SJSA1 (cell line): ENCODE measurements at places on chromosomes 1 and 21.

- no peak for DNase-seq
These were observed 40.0 kb downstream of the PDC start for GRCh38 chr1:186420923-186421322.

DNA sequence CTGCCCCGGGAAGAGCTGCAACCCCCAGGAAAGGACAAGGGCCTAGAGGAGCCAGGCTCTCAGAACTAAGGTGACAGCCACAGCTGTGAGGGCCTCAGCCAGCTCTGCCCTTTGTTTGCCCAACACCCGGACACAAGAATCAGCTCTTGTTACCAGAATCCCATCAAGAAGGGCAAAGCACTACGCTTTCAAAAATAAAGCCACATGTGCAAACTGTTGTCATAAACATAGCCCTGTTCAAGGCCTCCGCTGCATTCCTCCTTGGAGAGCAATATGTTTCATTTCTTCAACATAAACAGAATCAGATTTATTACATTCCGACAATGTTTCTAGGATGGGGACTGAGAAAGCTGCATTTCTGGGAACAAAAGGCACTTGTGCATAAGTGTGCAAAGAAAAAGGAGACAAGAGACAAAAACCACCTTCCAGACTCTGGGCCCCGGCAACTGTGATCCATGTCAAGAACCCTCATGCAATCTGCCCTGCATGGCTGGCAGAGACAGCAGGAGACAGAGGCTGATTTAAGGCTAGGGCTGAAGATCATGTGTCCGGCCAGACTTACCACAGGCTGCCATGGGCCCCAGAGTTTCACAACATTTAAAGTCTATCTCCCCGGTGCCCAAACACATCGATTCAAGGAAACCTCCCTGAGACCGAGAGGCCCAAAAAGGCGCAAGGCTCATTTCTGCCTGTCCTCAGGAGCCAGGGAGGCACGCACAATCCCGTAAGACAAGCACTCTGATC, 71.0 kb downstream of the SSBP3 start:
- DNase-seq: peak; percentile 74

- DNase-seq: peak; percentile 41
These were observed 134.9 kb downstream of the RUNX1 start for GRCh38 chr21:34914239-34914638.

DNA sequence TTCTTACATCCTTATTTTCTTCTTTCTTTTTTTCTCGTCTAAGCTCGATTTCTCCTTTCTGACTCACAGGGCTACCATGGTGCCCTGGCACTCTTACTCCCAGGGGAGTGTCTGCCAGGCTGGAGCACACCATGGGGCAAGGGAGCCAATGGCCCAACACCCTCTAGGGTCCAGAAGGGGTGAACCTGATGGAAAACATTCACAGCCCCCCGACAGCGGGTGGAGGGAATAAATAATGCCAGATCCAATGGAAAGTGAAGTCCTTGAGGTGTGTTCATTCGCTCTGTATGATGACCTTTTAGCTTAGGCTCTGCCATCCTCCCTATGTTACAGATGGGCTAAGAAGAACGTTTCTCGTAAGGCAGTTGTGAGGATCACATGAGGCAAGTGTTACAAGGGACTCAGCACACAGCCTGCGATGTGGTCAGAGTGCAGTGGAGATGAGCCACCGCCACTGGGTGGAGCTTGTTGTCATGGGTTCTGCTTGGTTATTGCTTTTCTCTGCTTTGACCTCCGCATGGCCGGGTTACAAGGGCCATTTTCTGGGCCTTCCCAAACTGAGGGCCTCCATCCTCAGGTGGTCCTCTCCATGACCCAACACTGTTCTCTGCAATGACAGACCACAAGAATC, 3.5 kb upstream of the FCMR start:
- DNase-seq: no peak

- DNase-seq: peak; percentile 61
These were observed 12.2 kb upstream of the SLC44A3 start for GRCh38 chr1:94807742-94808491.

DNA sequence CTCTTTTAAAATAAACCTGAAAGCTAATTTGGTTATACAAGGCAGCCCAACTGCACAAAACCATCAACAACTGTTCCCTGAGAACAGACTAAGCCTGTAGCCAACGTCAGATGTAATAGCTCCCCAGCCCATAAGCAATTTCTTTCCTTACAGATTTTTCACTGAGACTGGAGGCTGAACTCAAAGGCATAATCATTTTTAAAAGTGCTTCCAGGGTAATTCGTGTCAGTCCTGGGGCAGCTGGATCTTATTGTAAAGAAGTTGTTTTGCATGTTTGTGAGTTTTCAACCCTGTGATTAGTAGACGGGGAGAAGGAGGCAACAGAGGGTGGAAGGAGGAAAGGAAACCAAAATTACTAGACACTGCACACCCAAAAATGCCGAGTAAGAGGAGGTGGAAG, 3.2 kb downstream of the DPT start:
- no peak for DNase-seq

DNA sequence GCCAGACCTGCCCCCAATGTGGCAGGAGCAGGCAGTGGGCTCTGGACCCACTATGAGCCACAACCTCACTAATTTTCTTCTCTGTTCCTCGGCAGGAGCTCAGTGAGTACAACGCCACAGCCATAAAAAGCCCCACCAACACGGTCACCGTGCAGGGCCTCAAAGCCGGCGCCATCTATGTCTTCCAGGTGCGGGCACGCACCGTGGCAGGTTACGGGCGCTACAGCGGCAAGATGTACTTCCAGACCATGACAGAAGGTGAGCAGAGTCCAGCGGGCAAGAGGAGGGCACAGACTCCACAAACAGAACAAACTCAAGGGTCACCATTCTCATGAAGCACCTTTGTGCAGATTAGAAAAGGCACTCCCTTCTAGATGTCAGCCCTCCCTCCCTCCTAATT, 79.9 kb downstream of the LACTBL1 start:
- DNase-seq: no peak

- peak; percentile 83 for DNase-seq
These were observed 3.7 kb upstream of the SDE2 start for GRCh38 chr1:226002667-226003501.

GRCh38 chr1:189971656-189972055, 506.0 kb downstream of the BRINP3 start:
- DNase-seq: no peak

- DNase-seq: no peak
These were observed 157.6 kb downstream of the VAV3 start for GRCh38 chr1:107807405-107807804.

DNA sequence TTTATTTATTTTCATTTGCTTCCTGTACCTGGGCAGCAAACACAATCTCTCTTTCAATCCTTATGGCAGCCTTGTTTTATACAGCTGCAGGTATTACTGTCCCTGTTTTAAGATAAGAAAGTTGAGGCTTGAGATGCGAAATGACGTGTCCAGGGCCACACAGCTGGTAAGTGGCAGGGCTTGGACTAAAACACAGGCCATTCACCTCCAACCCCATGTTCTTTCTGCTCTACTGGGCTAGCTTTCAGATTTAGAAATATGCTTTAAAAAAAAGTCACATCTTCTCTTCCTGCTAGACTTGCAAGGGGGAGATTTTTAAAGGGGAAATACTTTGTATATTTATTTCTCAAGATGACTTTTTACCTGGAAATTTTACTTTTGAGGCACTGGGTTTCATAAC, 62.8 kb downstream of the CNST start:
- DNase-seq: no peak

- DNase-seq: no peak
These were observed 41.9 kb downstream of the MAB21L3 start for GRCh38 chr1:116152950-116153691.

GRCh38 chr1:93080179-93080823, 1.2 kb downstream of the MTF2 start:
- DNase-seq: peak; percentile 59

- DNase-seq: no peak
These were observed 16.9 kb upstream of the MAP10 start for GRCh38 chr1:232788235-232788872.

DNA sequence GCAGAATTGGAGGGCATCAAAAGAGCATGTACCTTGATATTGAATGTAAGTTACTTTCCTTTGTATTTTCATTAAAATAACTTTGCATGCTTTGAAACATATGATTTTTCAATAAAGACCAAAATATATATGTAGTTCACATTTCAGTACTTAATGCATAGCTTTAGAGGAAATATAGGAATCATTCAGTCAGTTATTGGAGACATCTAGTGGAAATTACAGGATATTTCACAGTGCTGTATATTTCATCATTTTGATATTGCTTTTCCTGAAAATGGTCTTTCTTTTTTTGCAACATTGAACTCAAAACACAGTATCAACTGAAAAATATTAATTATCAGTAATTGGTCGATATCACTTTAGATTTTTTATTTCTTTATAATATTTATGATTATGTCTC, 375.8 kb downstream of the NCAM2 start:
- DNase-seq: no peak
